Retina (tissue), 1 donor: ENCODE measurements at places on chromosomes 2 and 18.

DNA sequence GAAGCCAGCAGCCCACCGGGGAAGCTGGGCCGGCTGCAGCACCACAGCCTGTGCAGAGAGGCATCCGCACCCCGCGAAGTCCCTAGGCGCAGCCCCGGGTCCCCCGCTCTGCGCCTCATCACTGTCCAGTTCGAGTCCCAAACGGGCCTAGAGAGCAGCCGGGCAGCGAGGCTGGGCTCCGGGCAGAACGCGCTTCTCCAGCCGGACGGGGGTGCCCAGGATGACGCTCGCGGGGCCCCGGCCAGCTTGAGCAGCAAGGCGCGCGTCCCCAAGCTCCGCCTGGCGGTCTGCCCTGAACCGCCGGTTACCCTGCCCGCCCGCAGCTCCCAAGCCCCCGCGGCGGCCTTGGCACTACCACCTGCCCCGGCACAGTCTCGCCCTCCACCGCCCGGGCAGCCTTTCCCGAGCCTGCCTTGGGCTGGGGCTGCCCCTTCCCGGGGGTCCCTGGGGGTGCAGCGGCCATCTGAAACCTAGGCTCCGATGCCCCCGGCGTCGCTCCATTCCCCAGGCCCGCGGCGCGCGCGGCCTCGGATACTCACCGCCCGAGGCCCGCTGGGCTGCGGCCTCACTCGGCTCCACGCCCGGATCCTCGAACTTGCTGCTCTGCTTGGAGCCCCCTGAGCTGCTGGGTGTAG lies 591 bp downstream of the SLC16A14 start:
- peak; percentile 94 for DNase-seq

- no peak for DNase-seq
Measured at GRCh38 chr2:144323946-144324345, 196.0 kb downstream of the ZEB2 start.

DNA sequence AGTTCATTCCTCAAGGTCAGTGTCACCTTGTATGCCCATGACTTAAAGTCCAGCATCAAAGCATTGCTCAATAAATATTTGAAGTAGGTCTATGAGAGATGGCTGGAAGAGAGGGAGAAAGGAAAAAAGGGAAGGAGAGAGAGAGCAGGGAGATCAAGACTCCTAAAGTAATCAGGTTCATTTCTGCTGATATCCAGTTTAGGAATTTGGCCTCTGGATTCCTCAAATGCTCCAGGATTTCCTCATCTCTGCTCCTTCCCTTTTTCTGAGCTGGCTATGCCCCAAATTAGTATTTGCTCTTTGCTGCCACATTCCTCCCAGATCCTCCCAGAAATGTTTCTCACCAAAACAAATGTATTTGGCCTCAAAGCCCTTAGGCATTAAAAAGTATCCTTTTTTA lies 739.4 kb upstream of the CHAC2 start:
- DNase-seq = no peak

DNA sequence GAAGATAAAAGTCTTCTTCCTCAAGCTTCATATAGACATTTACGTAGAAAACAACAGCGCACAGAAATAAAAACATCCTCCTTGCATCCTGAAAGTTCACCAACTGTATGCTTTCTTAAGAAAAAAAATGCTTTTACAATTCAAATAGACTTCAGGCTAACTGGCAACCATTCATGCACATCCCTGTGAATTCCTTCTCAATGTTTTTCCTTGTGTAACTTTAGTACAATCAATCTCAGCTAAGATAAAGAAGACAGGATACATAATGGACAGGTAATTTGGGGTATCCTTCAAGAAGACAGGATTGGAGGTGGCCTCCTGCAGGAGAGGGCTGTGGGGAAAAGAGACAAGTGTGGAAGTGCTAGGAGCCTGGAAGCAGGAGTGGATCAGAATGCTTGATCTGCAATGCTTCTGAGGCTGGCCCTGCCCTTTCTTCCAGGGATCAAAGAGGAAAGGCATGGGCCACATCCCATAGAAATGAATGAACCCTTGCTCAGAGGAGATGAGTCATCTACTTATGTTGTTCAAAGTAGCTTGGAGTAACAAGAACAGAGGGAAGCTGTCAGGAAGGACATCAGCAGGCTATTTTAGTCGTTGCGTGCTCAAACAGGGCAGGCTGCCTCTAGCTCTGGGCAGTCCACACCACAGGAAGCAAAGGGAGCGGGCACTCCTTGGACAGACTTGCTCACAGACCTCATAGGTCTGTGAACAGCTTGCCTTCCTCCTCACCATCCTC lies 126.6 kb downstream of the TMEM131 start:
- DNase-seq = no peak

GRCh38 chr2:124258140-124258880 lies 233.2 kb downstream of the CNTNAP5 start:
- peak; percentile 42 for DNase-seq

DNA sequence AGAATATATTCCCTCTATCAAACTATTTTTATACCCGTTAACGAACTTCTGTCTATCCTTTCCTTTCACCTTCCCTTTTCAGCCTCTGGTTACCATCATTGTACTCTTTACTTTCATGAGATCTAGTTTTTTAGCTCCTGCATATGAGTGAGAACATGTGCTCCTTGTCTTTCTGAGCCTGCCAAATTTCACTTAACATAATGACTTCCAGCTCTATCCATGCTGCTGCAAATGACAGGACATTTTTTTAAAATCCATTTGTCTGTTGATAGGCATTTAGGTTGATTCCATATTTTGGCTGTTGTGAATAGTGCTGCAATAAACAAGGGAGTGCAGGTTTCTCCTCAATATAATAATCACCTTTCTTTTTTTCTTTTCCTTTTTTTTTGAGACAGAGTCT lies 8.2 kb upstream of the CCDC195 start:
- DNase-seq = no peak

DNA sequence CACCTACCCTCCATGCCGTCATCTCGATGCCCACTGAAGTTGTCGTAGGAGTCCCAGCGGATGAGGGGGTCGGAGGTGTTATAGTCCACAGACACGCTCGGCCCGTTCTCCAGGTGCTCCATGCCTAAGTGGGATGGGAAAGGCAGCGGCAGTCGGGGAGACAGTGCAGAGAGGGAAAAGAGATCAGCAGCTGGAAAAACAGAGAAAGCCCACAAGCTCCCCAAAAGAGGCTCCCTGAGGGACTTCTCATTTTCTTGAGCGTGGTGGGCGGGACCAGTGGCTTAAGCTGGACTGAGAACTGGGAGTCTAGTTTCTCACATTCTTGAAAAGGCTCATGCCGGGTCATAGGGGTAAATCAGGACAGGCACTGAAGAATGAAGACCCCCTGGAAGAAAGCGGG lies 121.9 kb downstream of the TNS1 start:
- DNase-seq = no peak

DNA sequence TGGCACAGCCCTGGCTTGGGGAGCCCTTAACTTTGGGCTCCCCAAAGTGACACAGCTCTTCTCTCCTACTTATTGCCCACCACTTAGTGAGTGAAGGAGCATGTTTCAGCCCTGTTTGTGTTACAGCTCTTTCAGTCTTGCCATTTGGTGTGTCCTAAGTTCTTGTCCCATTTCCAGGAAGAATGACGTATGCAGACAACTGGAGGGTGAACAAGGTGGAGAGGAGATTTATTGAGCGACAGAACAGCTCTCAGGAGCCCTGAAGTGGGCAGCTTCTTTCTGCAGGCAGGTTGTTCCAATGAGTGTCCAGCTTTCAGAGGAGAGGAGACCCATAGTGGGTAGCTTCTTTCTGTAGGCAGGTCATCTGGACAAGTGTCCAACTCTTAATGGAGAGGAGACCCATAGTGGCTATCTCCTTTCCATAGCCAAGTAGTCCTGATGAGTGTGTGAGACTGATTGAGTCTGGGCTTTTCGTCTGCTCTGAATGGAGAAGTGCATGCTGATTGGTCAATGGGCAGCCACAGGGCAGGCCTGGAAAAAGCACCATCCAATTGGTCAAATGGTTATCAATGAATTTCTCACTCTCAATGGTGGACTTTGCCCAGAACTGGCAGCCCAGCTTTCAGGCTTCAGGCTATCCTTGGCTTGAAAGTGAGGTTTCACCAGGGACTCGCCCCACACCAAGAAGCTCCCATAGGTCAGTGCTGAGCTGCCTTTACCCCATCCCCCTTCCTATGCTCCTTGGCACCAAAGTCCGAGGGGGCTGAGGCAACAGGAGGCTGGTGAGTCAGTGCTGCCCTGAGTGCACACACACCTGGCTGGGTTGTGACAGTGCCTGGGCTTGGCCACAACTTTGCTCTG lies 688.2 kb downstream of the NYAP2 start:
- no peak for DNase-seq

DNA sequence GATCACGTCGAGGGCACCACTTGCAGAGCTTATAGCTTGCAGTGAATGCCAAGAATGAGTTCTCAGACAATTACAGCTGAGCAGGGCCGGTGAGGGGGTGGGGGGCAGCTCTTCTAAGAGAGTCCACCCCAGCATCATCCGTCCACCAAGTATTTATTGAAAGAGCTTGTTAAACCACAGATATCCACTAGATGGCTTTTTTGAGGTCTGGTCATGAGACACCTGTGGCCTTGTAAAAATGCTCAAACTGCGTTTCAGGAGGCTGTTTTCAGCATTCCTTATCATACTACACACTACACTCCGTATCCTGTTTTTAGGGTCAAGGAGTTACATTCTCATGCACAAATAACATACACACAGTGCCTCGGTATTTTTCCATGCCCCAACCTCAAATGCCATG lies 51.5 kb downstream of the DNAJC10 start:
- DNase-seq = no peak

DNA sequence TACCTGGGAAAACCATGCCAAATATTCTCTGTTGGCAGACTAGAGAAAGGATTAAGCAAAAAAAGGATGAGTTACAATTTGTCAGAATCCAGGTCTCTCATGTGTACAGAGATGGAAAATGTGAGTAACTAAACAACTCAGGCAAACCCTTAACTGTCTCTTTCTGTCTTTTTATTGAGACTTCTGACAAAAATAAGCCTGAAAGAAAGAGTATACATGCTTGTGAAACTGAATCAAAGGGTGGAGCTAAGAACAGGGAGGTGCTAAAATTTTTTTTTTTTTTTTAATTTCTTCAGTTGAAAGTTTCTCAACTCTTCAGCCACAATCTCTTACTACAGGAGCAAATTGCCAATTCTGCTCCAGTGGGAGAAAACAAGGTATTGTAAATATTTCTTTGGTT lies at the start of gene SERPINB10:
TSS of gene SERPINB10 (plus strand) at position 295 of the 400 bp plus-strand sequence. CDS start 7,553 bp downstream, outside the sequence.
- DNase-seq = no peak

DNA sequence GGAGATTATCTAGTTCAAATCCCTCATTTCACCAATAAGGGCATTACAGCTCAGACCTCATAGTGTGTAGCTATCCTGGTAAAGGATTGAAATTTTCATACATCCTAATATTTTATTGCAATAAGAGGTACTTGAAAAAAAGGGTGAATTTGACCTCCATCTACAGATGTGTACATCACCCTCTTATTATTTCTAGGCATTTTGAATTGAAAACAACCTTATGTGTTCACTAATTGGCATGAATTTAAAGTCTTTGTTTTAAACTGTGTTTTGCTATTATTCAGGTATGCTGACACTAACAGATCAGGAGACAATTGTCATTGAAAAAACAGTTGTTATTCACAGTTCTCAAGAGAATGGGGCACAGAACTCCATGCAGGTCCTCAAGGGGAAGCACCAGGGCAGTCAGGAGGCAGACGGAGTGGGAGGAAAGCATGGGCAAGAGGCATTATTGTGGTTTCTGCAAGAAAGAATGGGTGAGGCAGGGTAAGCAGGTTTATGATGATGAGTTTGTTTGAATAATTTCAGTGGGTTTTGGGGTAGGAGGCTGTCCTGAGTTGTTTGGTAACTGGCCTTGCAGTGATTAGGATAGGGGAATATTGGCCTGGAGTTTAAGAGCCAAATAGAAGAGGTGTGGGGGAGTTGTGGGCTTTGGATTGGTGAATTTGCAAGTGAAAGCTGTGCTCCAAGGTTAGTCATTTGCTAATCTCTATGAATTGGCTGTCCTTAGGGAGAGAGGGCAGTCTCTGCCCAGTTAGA lies 194.6 kb downstream of the GPD2 start:
- no peak for DNase-seq

- no peak for DNase-seq
Measured at GRCh38 chr18:67123901-67124300, 392.6 kb downstream of the DSEL start.

DNA sequence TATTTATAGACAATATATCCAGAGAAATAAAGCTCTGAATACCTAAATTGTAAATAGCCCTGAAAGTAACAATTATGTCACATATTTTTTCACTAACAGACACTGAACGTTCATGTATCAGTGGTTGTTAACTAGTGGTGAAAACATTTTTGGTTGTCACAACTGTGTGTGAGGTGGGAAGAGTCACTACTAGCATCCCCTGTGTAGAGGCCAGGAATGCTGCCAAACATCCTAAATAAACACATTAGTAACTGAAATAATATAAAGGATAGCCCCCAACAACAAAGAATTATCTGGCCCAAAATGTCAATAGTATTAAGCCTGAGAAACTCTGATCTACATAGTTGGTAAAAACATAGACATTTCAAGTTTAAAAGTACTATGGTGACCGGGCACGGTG lies 64.5 kb downstream of the ROCK1 start:
- DNase-seq = no peak

GRCh38 chr2:144015655-144016245 lies 504.2 kb downstream of the ZEB2 start:
- DNase-seq = no peak
